ENCODE measurements at places on chromosomes 7 and 10.
A peak's percentile ranks its signal among the peaks of the same experiment; 100 is the strongest.

GRCh38 chr7:67912437-67912836, 915.8 kb downstream of the TYW1 start:
- no peak for DNase-seq

- no peak for DNase-seq
These were observed 156.3 kb upstream of the SEMA3C start for GRCh38 chr7:81075150-81075549.

GRCh38 chr7:18200855-18201254, 173.2 kb upstream of the PRPS1L1 start:
- DNase-seq = no peak

DNA sequence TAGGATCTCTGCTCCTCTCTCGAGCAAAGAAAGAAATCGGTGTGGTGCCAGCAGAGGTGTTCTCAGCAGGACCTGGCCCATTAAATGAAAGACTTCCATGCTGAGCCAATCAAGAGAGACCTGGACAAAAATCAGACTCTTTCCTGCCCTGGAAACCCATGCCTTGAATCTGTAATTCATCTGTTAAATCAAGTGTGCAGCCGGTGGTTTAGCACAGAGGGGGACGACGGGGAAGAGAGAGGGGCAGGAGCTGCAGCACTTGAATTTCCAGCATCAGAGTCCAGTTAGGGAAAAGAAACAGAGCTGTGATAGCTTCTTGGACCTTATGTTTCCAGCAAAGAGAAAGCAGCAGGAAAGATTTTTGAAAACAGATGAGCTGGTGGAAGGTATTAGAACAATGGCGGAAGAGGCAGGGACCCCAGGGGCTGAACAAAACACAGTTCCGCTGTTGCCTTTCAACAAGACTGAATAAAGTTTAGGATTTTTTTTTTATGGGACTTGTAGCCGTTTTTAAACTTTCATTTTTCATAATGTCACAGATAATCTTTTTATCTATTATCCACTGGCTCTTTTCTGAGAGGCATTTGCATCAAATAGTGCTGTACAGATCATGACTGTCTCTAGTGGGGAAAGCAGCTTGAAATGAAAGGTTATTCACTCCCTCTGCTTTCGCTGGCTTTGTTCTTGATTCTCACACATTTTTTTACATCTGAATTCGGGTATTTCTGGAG, 543.6 kb upstream of the GALNT17 start:
- DNase-seq = no peak

- DNase-seq = peak; percentile 13
These were observed 40.9 kb downstream of the C1GALT1 start for GRCh38 chr7:7223250-7223649.

GRCh38 chr7:36707465-36707864, 16.8 kb downstream of the AOAH start:
- no peak for DNase-seq

DNA sequence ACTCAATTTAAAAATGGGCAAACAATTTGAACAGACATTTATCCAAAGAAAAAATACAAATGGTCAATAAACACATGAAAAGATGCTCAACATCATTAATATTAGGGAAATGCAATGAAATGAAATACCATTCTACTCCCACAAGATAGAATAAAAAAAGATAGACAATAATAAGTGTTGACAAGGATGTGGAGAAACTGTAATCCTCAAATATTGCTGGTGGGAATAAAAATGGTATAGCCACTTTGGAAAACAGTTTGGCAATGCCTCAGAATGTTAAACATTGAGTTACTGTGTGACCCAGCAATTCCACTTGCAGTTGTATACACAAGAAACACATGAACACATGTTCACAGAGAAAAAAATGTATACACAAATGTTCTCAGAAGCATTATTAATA, 197.6 kb downstream of the RELN start:
- no peak for DNase-seq

- DNase-seq = no peak
These were observed 9.1 kb upstream of the AOAH start for GRCh38 chr7:36733411-36733810.

GRCh38 chr10:102468683-102469082, 17.3 kb upstream of the C10orf95 start:
- DNase-seq = no peak

- DNase-seq = peak; percentile 61
These were observed 78.5 kb upstream of the FRMD4A start for GRCh38 chr10:14409247-14409646.

DNA sequence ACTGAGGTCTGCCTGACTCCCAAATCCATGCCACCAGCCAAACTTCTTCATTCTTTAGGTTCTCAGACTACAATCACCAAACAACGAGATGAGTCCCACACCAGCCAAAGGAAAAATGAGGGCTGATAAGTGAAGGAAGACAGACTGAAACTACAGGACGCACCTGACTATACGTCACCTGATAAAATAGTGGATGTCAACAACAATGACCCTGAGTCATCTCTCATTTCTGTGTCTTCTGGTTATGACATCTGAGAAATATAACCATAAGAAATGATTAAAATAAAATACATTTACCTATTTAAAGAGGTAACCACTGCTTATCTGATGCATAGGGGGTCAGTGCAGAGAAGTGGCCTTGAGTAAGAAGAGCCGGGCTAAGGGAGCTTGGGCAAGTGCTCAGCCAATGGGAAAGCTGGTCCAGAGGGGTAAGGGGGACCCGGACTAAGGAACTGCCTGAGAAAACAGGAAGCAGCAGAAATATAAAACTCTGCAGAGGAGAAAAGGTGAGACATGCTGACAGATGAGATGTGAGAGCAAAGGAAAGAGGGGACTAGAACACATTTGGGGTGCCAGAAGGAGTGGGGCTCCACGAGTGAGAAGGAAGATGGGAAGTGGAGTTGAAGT, 51.8 kb downstream of the HIPK2 start:
- DNase-seq = no peak

DNA sequence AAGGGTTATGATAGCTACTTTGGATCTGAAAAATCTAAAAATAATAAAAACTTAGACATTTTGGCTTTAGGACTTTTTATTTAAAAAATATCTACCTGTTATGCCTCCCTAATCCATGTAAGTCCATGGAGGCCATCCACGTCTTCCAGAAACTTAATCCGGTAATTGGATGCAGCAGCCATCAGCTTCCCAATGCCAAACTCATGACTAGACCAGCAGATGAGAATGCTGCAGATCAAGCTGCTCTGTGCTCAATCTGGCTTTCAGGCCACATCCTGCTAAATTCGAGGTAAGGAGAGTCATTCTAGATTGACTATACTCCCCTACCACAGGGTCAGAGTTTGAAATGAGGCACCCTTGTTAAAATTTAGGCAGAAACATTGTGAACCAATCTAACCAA, 168.5 kb upstream of the TCERG1L start:
- no peak for DNase-seq

DNA sequence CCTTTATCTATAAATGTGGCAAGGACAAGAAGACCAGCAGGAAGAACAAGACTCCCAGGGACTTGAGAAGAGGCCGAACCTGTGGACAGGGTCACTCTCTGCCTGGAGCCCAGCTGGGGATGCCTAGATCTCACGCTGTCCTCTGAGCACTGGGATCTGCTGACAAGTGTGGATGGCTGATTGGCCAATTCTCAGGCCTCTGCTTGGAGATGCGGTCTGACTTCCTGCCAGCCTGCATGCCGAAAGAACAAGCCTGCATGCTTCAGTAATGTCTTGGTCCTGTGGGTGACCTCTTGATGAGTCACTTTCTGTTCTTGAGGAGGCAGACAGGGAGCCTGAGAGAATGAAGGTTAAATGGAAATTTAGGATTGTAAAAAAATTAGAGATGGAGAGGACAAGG, 84.7 kb downstream of the TMEM178B start:
- peak; percentile 20 for DNase-seq

GRCh38 chr10:127939786-127940330, 33.0 kb downstream of the PTPRE start:
- no peak for DNase-seq

- DNase-seq = no peak
These were observed at the start of gene TNS3 for GRCh38 chr7:47581804-47582763. TNS3 (minus strand) TSS chr7:47582111; CDS start chr7:47439636, 142,475 bp downstream.

DNA sequence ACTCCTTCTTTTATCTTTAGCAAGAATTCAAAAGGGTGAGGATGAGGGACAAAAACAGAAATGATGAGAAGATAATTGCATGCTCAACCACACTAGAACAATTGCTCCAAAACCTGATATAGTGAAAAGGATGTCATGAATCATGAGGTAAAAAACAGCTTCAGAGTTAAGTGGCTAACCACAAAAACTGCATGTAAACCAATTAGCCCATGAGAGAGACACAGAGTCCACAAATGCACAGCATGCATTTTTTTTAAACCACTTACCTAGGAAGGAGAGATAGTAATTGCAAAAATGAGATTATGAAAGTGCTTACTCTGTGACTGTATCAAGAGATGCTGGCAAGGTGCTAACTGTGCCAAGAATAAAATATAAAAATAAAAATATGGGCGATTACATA, 132.9 kb downstream of the MBL2 start:
- DNase-seq = no peak

GRCh38 chr7:35691827-35692307, 3.1 kb downstream of the HERPUD2 start:
- DNase-seq = peak; percentile 62

DNA sequence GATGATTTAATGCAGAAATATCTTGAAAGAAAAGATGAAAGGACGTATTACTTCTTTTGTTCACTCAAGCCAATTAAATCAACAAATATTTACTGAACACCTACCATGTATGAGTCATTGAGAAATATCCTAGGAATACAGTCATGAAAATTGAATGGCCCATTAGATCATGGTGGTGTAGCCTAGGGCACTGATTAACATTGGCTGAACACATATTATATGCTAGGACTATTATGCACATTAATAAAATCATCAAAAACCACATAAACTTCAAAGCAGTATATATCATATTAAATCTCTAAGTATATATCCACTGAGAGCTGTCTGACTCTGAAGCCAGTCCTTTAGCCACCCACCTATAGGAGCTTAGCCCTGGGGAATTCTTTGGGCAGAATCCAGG, 41.8 kb downstream of the FAM204A start:
- no peak for DNase-seq
